ENCODE measurements at places on chromosomes 5 and 9. TPM values are rescaled to one million over a fixed set of nuclear protein-coding genes. Genes with fewer than 3 reads are reported as not detected.

Gene GPX3
- polyA plus RNA-seq: 1,415 TPM

Gene FGF1
- 22.4 TPM for polyA plus RNA-seq

Gene SAPCD2
- 0.22 TPM for polyA plus RNA-seq

Gene LHX3
- not detected for polyA plus RNA-seq

Gene NPDC1
- 71.7 TPM for polyA plus RNA-seq

Gene DNAI1
- 0.36 TPM for polyA plus RNA-seq

Gene GADD45G
- polyA plus RNA-seq: 118 TPM

Gene FBP2
- 0.30 TPM for polyA plus RNA-seq

Gene TRIM36
- 0.08 TPM for polyA plus RNA-seq

GRCh38 chr9:128175102-128175563 is 15.1 kb downstream of the BBLN start:
- DNase-seq: no peak

- DNase-seq: peak; percentile 94
Measured at GRCh38 chr5:139635606-139636206, 12.4 kb upstream of the CXXC5 start.

DNA sequence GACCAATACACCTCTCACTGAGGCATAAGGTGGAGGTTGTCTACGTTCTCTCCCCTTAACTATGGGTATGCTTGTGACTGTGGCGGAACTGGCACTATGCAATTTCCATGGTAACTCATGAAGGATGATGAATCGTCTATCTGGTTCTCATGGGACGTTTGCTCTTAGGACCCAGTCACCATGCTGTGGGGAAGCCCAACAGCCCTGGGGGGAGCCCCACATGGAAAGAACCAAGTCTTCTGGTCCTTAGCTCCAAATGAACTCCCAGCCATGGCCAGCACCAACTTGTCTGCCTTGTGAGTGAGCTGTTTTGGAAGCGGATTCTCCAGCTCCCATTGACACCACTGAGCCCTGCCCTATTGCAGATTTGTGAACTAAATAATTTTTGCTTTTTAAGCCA is 188.7 kb upstream of the S1PR3 start:
- DNase-seq: no peak

GRCh38 chr9:123480791-123481190 is 124.8 kb downstream of the CRB2 start:
- DNase-seq: no peak

DNA sequence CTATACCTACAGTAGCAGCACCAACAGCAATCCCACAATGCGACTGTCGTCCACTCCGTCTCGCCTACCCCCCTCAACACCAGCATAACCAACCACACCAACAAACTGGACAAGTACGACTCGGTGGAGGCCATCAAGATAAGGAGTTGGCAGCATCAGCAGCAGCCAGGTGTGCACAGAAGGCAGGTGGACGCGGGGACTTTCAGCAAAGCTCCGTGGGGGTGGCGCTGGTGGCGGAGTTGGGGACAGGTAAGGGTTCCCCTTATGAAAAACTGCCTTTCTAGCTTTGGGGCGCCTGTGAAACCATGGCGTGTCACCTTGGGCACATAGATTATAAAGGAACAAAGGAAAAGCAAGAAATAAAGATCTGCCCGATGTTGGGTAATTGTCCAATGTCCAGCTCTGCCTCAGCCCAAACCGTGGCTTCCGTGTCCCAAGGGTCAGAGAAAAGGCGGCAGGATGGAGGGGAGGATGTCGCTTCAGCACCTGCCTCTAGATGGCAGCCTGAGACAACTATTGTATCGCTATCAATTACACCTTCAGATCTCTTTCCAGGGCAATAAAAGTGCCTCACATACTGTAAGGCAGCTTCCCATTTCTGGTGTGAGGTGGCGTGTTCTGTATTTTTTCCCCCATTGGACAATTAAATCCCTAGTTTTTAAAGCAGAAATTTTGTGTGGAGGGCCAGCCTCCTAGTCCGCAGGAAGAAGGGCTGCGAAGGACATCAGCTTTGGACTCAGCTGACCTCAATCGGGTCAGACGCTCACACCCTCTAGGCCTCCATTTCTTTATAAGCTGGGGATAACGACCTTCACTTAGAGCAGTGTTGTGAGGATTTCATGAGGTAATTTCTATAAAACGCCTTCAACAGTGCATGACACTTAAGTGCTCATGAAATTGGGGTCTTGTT is 58.8 kb downstream of the MTRR start:
- peak; percentile 24 for DNase-seq

- DNase-seq: no peak
Measured at GRCh38 chr5:77563475-77563874, 71.4 kb upstream of the WDR41 start.

- DNase-seq: no peak
Measured at GRCh38 chr5:3430691-3431090, 164.9 kb upstream of the IRX1 start.

DNA sequence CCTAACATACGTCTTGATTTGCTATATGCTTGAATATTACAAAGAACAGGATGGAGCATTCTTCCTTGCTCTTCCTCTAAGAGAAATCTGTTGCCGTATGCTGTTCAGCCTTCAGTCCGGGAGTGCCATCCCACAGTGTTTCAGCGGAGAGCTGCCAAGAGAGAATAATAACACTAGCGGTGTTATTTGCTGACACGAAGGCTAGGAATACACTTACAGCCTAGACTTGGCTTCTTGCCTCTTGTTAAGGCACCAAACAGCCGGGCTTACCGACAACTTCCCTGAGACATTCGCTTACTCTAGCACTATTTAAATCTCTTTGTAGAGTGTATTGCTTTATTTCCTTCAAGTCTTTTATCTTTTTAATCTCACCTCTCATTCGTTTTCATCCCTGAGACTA is 31.4 kb downstream of the KCTD16 start:
- no peak for DNase-seq

DNA sequence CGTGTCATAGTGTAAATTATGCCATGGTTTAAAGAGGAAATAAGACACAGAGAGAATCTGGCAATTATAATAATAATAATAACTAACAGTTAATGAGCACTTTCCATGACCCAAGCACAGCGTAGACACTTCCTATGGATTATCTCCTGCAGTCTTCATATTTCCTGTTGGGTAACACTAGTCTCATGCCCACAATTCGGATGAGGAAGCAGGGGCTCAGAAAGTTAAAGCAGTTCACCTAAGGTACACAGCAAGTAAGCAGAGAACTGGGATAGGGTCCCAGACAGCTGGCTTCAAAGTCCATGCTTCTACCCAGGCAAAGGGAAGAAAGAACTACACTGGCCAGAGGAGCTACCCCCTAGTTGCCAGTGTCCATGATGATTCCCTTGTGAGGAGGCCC is 27.9 kb upstream of the TGFBI start:
- DNase-seq: no peak

DNA sequence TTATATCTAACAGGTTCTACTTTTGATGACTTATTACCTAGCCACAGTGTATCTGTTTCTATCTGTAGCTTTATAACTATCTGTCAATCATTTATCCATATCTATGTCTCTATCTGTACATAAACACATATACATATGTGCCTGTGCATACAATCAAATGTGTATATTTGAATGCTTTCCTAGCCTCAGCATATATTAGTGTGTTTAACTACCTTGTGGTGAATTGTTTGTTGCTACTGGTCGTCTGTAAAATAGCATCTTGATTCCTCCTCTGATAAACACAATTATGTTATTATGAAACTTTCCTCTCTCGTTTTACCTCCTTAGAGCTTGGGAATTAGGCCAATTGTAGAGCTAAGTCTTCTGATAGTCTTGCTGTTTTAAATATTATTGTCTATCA is 44.4 kb downstream of the PARP8 start:
- no peak for DNase-seq

DNA sequence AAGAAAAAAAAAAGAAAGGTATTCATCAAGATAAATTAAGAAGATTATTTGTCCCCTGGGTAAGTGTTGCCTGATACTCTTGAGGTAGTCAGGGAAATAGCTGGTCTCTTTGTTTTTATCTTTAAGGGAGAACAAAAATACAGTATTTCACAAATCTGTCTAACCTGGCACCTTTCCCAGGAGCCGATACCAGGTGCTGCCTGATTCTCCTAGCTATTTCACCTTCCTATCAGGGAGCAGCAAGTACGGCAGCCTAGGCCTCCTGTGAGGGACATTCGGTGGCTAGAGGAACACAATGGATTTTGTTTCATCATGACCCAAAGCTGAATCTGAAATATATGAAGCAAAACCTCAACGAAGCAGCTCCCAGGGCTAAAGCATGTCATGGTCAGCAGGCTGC is 86.0 kb downstream of the TARS1 start:
- no peak for DNase-seq

DNA sequence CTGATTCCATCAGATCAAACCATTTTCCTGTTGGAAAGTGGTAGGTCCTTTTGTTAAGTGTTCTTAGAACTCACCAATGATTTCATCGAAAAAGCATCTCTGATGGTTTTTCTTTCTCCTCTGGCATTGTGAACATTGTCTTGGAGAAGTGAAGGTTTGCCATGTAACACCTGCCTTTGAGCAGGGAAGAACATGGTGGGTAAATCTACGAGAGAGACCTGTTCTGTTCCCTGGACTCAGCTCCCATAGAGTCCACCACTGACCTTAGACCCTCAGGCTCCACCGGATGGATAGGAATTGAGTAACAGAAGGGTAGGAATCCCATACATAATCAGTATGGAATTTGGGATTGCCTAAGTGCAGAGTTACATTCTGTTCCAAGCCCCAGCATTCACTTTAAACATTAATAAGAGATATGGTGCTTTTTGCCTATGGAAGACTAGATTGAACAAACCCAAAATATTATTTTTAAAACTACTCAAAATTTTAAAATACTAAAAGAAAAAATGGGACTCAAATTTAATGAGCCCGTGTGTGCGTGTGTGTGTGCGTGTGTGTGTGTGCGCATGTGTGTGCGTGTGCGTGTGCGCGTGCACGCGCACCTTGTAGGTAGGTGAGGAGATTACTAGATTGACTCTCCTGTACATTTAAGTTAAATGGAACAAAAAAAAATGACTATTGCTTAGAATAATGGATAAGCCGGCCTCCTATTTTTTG is 92.0 kb downstream of the C9orf152 start:
- no peak for DNase-seq

GRCh38 chr9:30244877-30245276 is 2139.6 kb upstream of the ACO1 start:
- no peak for DNase-seq

GRCh38 chr5:53549792-53550191 is 10.6 kb upstream of the NDUFS4 start:
- DNase-seq: no peak

DNA sequence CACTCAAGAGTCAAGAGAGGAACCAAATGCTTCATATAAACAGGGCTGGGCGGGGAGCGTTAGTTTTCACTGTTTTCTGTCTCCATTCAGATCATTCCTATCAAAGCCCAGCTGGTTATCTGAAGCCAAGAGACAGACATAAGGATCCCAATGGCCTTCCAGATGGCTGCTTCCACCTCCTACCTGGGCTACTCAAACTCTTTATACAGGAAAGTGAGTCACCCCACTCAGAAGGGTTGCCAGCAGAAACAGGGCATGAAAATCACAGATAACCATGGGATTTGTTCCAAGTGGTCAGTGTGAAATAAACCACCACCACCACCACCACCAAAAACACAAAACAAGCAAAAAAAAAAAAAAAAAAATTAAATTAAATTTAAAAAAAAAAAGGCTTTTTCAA is 5.5 kb downstream of the PRSS3 start:
- no peak for DNase-seq

DNA sequence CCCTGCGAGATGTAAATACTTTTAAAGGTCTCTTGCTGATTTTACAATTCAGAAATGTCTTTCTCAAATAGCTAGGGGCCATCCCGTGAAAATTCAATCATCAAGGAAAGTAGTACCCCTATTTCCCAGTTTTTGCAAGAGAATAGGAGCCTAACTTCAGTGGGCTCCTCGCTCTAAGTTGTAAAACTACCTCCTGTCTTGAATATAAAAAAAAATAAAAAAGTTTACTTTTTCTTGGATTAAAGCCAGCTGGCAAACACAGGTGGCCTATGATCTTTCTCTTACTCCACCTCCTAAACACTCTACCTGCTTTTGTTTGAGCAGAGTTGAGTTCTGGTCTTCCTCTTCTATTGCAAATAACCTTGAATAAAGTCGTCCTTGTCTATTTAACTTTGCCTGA is 79.4 kb downstream of the SLCO4C1 start:
- DNase-seq: no peak

- no peak for DNase-seq
Measured at GRCh38 chr5:36728697-36729543, 122.5 kb downstream of the SLC1A3 start.

DNA sequence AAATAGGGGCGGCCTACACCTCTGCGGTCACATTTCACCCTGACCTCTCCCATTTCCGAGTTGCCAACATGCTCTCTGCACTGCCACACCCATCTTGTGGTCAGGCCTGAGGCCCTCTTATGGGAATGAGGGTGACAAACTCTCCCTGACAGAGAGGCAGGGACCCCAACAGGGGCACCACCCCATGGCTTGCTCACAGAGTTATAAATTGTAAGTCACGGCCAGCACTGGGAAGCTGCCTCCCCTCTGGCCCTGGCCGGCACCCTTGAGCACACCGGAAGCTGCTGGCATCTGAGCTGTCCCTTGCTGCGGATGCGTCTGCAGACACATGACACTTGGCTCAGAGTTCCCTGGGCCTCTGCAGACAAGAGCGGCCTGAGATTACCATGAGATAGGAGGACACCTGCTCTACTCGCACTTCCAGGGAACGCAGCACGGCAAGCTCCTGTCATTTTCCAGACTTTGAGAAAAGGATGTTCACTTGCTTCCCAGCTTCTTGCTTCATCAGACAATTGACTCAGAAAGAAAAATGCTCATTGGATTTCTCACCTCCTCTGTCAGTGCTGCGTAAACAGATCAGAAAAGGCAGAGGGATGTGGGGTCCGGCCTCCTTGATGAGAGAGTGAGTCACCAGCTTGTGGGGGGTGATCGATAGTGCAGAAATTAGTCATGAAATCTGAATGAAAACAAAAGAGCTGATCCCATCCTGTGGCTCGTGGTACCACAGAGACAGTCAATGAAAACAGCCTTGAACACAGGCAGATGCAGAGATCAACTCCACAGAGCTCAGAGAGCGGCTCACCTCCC is 269.8 kb downstream of the SYK start:
- DNase-seq: no peak

DNA sequence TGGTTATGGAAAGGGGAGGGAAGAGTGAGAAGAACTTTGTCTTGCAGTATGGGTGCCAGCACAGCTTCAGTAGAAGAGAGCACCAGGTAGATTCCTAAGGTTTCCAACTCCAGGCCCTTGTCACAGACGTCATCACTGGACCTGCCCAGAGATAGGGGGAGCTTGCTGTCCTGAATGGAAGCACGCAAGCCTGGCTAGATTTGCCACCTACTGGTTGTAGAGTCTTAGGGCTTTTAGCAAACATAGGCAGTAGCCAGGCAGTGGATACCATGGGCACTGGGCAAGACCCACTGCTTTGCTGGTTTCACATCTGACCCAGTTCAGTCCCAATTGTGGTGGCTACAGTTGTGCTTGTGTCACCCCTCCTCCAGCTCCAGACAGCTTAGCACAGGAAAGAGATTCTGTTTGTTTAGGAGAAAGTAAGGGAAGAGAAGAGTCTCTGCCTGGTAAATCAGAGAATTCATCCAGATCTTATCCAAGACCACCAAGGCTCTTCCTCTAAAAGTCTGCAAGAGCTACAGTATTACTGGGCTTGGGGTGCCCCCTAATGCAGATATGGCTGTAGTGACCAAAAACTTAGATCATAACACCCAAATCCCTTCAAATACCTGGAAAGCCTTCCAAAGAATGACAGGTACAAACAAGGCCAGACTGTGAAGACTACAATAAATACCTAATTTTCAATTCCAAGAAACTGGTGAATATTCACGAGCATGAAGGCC is 158.9 kb downstream of the HINT1 start:
- no peak for DNase-seq

GRCh38 chr5:139872851-139873794 is 77.5 kb downstream of the PSD2 start:
- no peak for DNase-seq

Measured in heart left ventricle (tissue), 16 donors.